Trophoblast cell (in vitro differentiated cells and primary cell): ENCODE measurements at places on chromosomes 5 and 9.

GRCh38 chr9:98978231-98978681 lies 34.5 kb downstream of the COL15A1 start:
- DNase-seq = no peak

DNA sequence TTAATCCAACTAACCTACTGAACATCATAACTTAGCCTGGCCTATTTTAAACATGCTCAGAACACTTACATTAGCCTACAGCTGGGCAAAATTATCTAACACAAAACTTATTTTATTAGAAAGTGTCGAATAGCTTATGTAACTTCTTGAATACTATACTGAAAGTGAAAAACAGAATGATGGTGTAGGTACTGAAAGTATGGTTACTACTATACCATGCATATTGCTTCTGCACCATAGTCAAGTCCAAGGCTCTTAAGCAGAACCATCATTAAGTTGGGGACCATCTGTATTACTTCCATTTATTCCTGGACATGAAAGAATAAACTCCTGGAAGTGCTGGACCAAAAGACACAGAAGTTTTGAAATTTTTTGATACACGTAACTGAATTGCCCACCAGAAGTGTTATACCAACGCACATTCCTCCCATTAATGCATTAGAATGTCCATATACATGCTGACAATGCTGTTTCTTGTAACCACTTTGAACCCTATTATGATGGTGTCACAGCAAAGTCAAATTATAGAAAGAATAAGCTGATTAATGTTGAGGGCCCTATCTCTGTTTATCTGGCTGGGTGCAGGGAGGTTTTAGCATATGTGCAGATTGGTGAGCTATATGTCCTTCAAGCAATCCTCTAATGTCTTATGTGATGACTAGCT lies 375.7 kb downstream of the ACTL7B start:
- DNase-seq = no peak

DNA sequence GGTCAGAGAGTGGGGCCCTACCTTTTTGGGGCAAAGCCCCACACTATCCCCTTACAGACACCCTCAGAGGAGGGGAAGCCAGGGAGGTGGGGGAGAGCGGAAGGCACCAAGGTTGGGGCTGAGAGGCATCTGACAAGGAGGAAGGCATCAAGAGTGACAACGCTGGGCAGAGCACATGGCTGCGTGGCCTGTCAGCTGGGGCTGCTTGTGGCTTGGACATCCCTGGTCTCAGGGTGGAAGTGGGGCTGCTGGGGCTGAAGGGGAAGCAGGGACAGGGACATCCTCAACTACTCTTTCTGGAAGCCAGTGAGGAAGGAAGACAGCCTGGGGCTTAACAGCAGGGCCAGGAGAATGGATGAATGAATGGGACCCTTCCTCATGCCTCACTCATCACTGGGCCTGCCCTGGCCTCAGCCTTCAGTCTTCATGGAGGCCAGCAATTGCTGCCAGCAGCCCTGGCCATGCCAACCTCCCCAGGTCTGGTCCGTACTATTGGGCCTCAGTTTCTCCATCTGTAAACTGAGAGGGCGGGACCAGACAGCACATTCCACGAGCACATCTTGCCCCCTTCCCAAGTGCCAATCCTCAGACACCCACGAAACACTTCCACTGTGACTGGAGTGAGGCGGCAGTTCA lies 993 bp upstream of the RALGDS start:
- no peak for DNase-seq

DNA sequence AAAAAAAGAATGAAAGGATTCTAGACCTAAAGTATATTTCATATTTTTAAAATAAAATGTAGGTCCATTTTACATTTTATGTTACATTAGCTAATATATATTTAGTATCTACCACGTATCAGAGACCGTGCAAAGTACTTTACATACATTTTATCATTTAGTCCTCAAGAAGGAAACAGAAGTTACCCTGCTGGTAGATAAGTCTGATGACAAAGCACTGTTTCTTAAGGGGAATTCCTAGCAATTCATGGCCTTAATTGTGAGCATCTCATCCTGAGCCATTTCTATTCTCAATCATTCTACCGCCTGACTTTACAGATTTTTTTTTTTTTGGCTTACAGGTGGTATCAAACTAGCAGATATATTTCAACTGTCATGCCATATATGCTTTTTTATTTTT lies 367.7 kb downstream of the PRELID2 start:
- no peak for DNase-seq

GRCh38 chr5:169352901-169353300 lies 52.0 kb upstream of the SLIT3 start:
- peak; percentile 76 for DNase-seq

DNA sequence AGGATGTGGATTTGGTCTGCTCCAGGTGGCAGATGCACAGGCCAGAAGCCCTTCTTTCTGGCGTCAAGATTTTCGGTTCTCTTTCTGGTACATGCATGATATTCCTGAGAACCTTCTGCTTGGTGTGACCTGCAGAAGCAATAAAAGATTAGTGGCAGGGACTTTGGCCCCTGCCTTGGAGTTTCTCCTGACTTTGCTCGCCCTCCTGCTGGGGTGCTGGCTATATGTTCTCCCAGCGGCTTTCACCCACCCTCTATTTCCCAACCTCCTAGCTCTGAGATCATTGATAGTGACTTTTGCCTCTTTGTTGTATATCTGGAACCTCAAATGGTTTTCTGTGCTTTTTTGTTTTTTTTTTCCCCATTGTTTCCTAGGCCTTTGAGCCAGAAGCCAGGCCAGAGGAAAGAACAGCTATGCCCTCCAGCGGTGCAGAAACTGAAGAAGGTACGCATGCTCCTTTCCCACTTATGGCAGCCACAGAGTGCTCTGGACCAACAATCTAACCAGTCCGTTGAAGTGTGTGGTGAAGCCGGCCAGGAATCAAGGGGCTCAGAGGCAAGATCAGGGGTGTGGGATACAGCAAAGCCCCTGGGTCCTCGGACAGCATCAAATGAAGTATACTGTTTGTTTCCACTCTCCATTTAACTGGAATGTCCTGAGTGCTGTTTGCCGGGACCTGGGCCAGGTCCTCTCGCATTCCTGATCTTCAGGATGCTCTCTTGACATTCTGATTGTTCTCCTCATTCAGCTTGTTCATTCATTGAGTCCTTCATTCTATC lies 154.5 kb downstream of the ARHGEF28 start:
- DNase-seq = no peak

GRCh38 chr5:33311893-33312292 lies 128.9 kb upstream of the TARS1 start:
- no peak for DNase-seq

DNA sequence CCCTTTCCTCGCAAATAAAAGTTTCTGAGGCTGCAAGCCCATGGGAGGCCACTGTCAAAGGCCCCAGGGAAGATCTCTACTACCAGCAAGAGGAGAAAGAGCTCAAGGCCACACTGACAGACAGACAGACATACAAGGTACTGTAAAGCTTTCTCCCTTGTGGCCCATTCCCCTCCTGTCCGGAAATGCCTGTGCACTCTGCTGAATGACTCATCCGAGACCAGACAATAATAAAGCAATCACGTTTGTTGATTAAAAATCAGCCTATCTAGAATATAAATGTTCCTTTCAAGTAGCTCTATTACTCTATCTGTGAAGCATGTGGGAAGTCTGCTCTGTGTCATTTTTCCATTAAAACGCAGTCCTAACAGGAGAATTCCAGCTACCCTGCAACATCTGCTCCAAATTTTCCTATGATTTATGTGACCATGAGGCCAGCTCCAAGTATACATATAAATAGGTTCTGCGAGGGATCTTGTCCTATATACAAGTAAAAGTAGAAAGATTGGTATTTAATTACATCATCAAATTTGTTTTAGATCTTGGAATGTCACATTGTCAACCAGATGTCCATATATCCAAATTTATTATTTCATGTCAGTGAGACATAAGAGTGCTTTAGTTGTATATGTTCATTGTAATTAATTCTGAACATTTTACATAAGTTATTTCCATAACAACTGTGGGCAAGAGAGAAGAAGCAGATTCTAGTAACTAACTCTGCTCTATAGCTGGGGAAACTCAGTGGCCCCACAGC lies 34.7 kb upstream of the TGFBI start:
- DNase-seq = no peak

- no peak for DNase-seq
Measured at GRCh38 chr5:148790545-148791333, 35.7 kb upstream of the ADRB2 start.

DNA sequence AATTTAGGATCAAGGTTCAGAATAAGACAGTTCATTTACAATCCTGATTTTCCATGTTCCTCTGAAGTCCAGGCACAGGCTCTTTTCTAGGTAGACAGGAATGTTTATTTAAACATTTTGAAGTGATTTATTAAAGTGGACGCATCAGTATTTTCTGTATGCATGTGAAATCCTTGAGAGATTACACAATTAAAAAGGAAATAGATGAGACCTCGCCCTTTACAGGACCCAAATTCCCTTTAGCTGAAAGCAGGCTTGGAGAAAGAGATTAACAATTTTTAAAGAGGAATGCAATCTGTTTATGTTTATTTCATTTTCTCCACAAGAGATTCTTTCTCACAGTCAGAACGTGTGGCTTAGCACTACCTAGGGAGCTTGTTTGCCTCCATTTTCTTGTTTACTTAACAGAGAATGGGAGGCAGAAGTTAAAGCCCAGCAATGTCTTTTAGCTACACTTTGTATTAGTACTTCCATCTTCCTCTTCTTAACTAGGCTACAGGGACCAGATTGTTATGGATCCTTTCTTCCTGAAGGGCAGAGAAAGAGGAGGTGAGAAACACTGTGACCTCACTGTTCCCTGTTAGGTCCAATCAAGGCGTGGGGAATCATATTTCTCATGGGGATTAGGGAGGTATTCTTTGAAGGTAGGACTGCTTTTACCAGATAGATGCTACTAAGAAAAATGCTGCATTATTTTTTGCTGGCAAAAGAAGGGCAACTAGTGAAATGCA lies 416.0 kb downstream of the SH3GL2 start:
- no peak for DNase-seq

DNA sequence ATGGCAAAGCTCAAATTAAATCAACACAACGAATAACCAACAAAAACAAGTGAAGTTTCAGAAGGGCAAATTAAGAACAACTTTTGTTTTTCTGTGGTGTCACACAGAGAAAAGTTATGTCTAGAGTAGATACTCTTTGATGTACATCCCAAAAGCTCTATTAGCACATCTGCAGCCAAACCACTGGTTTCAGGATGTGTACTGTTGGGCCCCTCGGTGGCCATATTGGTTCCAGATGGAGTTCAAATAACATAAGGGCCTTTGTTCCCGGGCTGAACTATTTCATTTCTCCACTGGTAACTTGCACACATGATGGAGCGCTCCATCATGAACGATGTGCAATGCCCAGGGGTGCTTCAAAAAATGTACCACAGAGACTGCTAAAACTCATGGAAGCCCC lies 126.1 kb downstream of the SEMA5A start:
- DNase-seq = no peak

GRCh38 chr5:168214071-168214470 lies 77.4 kb upstream of the WWC1 start:
- DNase-seq = no peak

- no peak for DNase-seq
Measured at GRCh38 chr5:82622711-82623514, 344.8 kb upstream of the RPS23 start.

GRCh38 chr9:17648516-17648915 lies 69.7 kb downstream of the SH3GL2 start:
- DNase-seq = no peak

DNA sequence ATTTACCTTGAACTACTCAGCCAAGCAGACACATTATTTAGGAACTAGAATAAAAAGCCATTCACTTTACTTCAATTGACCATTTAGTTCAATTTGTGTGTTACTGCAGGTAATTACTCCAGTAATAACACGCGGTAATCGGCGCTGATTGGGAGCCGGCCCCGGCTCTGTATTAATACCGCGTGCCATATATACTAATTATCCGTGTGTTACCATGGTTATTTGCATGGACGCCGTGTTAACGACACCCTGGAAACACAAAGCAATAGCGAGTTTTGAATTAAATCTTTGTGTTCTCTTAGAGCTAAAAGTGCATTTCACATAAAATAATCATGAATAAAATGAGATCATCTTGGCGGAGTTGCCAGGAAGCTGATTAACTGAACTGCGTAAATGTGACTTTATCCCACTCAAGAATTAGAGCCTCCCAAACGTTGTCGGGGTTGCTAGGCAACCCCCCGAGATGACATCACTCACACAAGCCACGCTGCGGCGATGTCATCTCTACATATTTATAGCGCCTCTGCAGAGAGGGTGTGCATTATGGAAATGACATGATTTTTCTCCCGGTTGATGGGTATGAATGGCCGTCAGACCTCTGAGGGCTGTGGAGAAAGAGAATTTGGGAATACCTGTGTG lies 41.4 kb upstream of the RNU6ATAC start:
- no peak for DNase-seq

DNA sequence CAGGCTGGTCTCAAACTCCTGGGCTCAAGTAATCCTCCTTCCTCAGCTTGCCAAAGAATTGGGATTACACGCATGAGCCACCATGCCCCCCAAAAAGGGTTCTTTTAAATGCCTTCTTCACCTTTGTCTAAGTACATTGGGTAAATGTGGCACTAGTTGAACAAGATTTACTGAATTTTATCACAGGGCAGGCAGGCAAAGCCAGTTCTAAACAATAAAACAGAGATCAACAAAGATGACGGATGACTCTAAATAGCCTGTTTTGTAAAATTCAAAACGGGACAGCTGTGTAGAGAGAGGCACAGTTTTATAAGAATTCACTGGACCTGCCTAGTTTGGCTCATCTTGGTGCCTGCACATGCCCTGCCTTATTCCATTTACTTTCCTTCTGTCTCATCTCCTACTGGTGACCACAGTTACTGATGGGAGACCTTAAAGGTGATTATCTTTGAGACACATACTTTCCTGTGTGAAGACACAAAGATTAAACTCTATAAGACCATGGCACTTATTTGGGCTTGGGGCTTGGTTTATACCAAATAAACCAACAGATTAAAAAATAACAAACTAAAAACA lies 149.6 kb upstream of the DMRT1 start:
- DNase-seq = no peak

GRCh38 chr9:129111528-129112151 lies 425 bp downstream of the PTPA start:
- DNase-seq = no peak

GRCh38 chr9:131197160-131197911 lies 72.0 kb downstream of the NUP214 start:
- no peak for DNase-seq

- no peak for DNase-seq
Measured at GRCh38 chr5:139335811-139336210, 5.8 kb upstream of the PAIP2 start.

GRCh38 chr9:20490246-20490834 lies 132.0 kb downstream of the MLLT3 start:
- no peak for DNase-seq

- DNase-seq = peak; percentile 6
Measured at GRCh38 chr5:135230251-135230925, 168.6 kb downstream of the MACROH2A1 start.

DNA sequence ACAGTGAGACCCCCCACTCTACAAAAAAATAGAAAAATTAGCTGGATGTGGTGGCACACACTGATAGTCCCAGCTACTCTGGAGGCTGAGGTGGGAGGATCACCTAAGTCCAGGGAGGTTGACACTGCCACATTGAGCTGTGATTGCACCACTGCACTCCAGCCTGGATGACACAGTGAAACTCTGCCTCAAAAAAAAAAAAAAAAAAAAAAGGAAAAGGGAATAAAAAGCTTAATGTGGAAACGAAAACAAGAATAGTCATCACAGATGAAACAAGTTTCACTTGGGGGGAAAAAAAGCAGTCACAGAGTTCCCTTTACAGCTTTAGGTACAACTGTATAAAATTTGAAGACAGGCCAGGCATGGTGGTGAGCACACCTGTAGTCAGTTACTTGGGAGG lies 84.2 kb downstream of the FNBP1 start:
- no peak for DNase-seq

GRCh38 chr9:16357828-16358227 lies 512.6 kb downstream of the BNC2 start:
- DNase-seq = no peak

- peak; percentile 50 for DNase-seq
Measured at GRCh38 chr5:153987301-153987700, 51.4 kb downstream of the FAM114A2 start.
